OCI-M1 (cell line): ENCODE measurements at places on chromosomes 5 and 9.

DNA sequence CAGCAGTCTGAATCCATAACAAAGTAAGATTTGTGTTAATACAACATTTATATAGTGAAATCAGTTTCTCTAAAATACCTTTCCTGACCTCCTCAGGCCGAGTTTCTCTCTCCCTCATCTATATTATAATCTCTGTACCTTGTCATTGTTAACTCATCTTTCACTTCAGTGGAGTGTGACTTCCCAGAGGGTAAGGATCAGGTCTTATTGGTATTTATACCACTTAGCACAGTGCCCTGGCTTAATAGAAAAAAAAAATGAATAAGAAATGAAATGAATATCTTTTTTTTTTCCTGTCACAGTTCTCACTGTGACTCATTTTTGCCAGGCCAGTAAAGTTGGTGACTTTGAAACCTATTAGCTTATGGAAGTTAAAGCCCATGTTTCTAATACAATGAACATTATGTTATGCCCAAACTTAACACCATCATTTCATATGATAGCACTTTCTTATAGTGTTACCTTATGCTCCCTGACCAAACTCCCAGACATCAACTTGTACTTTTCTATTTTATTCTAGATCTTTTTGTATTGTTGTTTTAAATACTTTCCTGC, 90.1 kb downstream of the NR3C1 start:
- DNase-seq = no peak

DNA sequence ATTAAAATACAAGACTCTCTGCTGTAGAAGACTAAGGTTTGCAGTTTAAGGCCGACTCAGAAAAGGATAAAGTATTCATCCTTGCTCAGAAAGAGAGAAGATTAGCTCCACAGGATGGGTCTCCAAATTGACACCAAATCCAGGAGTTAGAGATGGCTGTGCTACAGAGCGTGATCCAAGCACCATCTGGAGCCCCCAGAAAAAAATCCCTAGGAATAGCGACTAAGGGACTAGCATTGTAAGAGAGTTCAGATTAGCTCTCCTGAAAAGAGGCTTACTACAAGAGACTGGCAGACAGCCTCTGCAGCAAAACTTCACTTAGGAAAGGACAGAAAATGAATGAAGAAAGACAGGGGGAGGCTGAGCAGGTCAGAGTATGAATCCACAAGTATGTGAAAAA, 3.7 kb downstream of the SIL1 start:
- no peak for DNase-seq

DNA sequence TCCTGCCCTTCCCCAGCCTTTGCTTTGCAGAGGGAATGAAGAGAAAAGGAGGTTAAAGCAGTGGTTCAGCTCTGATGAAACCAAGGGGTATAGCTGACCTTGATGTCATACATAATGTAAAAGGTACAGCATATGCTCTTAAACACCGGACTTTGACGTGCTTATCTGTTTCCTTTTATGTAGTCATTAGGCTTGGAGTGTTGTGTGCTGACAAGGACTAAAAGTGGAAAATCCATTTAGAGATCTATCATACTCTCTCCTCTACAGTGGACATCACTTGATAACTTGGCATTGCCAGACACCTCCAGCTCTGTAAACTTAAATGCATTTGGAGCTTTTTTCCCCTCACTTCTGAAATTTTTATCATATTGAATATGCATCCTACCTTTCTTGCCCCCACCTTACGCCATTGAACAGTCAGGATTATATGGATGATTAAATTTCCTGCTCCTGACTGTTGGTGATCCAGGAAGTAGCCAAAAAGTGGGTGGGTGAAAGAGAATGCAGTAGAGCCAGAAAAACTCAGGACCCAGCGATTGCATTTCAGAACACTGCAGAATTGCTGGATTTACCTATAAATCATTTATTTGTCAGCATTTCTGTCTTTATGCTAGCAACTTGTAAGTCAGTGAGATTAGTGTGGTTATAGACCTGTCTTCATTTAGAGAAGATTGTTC, 4.1 kb downstream of the TNFAIP8 start:
- no peak for DNase-seq

DNA sequence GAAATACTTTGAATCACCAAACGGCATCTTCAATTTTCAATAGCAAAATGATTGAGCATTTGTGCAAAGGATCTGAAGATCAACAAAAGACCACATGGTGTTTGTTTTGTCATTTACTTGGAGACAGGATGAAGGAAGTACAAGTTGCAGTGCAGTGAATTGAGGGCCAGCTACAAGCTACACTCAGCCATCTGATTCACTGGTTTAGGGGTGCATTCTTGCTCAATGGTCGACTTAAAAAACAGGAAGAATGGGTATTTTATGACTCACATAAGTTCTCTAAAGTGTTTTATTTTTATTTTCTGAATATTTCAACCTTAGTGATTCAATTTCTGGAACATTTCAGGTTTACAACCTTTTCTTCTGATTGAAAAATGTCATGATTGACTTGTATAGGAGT, 412.1 kb upstream of the ADAMTSL1 start:
- DNase-seq = no peak

GRCh38 chr9:91036826-91037510, 235.3 kb downstream of the SYK start:
- peak; percentile 91 for DNase-seq

GRCh38 chr5:126674145-126674544, 73.4 kb downstream of the PHAX start:
- no peak for DNase-seq

DNA sequence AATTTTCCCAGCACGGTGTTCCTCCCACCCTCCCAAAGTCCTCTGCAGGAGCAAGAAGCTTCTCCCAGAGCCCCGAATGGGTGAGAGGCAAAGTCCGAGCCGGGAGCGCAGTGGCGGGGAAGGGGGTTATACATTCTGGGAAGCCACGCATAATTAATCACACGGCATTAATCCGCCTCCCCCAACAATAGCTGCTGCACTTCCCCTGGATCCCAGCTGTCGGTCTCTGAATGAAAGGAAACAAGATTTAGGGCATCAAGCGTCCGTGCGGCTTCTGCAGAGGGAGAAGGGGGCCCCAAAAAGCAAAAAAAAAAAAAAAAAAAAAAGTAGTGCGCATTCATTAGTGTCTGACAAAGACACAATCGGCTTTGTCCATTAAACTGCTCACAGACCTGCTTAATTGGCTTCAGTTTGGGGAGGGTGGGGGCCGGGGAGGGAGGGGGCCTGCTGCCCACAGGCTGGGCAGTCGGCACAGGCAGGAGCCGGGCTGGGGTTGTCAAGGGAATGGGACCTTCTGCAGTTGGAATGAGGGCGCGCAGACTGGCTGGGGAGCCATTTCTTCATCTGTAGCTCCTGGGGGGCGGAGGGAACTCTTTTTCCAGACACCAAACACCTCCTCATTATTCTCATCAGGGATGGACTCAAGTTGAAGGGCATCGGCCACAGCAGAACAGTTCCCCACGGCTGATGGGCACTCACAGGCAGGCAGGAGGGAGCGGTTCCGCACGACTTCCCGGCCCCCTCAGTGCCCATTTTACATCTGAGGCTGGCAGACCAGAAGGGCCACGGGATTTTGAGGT, 3.4 kb downstream of the NOTCH1 start:
- no peak for DNase-seq

DNA sequence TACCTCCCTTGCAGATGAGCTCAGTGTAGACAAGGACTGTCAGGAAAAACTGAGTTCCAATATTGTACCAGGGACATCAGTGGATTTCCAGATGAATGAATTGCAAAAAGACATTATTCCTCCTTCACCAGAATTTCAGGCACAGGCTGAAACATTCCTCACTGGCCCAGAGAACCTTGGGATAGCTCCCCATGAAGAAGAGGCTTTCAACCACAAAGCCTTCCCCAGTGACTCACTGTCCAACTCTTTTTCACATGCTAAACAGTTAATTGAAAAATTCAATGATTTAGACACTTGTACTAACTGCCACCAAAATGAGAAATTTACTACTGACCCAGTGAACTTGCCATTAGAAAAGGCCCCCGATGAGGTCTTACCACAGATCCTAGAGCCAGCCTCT, 144.5 kb downstream of the UNC13B start:
- no peak for DNase-seq
